Right kidney (tissue), 9 donors: ENCODE measurements at places on chromosomes 11 and 22.

GRCh38 chr22:42068291-42068690 lies 2.3 kb downstream of the NAGA start:
- DNase-seq = no peak

DNA sequence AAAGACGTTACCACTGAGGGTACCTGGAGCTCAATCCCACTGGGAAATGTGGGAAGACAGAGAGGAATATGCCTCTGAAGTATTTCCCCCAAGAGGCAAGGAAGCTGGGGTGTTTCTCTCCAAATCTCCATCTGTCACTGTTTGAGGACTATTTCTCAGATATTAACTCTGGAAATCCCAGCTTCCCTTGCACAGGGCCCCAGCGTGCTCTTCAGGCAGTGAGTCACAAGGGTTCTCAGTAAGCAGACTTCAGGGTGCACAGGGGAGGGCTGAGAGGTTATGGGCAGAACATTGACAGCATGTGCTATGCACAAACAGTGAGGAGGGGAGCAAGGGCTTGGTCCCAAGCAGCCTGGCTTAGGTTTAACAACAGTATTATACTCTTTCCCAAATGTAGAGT lies 60.9 kb upstream of the EED start:
- DNase-seq = no peak

DNA sequence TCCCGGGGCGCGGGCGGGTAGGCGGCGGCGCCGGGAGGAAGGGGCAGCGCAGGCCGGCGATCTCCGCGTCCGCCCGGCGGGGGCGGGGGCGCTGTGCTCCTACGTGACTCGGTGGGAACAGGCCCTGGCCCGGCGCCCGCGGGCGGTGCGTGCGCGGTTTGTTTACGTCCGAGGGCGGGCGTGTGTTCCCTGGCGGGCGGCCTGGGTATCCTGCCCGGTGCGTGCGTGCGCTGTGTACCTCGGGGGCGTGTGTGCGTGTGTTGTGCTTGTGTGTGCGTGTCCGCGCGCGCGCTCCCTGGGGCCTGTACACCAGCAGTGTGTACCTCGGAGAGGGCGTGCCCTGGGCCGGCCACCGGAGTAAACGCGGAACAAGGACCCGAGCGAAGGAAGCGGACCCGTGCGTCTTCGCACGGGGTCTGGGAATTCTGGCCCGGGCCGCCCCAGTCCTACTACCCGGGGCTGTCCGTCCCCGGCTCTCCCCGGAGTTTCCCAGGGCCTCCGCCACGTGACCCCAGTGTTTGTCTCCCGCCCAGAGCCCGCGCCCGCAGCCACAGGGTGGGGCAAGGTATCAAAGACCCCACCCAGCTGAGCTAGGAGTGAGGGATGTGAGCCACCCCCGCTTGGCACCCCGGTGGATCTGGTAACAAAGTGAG lies 769 bp downstream of the MAFF start:
- DNase-seq = peak; percentile 80

- no peak for DNase-seq
Measured at GRCh38 chr11:86693518-86693917, 21.1 kb upstream of the ME3 start.

- peak; percentile 75 for DNase-seq
Measured at GRCh38 chr11:116499396-116500003, 273.3 kb downstream of the BUD13 start.

DNA sequence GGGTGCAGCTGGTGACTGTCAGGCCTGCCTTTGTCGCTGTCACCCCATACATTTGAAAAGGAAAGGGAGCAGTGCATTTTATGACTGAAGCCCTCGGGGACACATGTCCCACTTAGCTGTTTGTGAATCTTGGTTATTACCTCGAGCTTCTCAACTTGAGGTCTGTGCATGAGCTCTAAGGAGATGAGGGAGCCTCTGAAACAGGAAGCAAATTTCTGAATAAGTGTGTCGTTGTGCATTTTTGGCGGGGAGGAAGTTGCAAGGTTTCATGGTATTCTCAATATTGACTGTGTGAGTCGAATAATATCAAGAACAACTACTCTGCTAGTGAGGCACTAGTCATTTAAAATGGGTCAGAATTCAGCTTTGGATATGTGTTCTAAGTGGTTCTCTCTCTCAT lies 149.7 kb upstream of the PLET1 start:
- DNase-seq = no peak

DNA sequence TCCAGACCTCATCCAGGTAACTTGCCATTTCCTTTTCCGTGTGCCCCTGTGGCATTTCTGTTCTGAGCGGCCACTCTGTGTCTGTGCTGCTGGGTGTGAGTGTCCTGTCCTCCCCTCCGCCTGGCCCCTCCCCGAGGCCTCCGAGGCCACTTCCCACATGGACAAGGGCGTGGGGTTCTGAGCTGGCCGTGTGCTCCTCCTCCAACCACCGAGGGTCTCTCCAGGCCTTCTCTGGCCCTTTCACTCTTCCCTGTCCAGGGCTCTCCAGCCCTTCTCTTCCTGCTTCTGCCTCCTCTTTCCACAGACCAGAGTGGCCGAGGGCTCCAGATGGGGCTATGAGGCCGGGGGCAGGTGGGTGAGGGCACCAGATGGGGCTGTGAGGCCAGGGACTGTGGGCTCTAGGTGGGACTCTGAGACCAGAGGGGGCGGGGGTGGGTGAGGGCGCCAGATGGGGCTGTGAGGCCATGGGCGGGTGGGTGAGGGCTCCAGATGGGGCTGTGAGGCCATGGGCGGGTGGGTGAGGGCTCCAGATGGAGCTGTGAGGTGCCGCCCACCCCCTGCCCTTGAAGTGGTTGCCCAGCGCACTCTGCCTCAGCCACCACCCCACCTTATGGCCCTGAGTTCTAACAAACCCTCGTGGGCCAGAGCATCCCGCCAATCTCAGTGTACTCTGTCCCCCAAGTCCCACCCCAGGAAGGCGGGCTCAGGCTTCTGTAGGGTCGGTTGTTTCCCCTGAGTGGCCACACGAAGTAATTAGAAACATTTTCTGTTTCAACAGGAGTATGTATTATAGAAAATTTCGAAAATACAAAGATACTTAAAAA lies 24.1 kb downstream of the PTDSS2 start:
- DNase-seq = no peak

GRCh38 chr22:30780026-30780425 lies 85.4 kb downstream of the OSBP2 start:
- DNase-seq = no peak

DNA sequence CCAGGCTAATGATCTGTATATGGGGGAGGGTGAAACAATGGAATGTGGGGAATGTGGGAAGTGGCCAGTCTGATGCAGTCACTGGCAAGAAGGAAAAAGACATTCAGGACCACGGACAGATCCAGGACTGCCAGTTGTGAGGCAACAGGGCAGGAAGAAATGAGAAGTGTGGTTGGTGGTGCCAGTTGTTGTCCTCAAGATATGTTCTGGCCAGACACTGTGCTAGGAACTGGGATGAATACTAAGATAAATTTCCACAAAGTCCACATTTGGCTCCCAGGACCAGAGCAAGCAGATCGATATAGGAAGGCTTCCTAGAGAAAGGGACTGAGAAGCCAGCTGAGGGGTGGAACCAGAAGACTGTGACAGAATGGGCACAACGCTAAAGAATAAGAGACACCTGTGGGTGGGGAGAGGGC lies 6.8 kb upstream of the TPBGL start:
- peak; percentile 41 for DNase-seq

DNA sequence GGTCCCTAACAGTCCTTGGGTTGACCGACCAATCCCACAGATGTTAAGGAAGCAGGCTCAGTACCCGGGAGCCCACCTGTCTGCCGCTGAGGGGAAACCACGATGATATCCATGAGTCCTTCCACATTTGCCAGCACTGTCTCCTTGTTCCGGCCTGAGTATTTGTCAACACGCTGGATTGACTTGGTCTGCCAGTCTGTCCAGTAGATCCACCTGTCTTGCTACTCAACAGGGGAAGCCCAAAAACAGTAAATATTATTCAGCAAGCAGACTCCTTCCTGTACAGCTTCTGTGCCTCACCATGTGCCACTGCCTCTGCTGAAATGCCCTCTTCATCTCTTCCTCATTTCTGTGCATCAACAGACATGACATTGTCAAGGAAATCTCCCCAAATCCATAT lies 22.8 kb upstream of the CKAP5 start:
- no peak for DNase-seq

DNA sequence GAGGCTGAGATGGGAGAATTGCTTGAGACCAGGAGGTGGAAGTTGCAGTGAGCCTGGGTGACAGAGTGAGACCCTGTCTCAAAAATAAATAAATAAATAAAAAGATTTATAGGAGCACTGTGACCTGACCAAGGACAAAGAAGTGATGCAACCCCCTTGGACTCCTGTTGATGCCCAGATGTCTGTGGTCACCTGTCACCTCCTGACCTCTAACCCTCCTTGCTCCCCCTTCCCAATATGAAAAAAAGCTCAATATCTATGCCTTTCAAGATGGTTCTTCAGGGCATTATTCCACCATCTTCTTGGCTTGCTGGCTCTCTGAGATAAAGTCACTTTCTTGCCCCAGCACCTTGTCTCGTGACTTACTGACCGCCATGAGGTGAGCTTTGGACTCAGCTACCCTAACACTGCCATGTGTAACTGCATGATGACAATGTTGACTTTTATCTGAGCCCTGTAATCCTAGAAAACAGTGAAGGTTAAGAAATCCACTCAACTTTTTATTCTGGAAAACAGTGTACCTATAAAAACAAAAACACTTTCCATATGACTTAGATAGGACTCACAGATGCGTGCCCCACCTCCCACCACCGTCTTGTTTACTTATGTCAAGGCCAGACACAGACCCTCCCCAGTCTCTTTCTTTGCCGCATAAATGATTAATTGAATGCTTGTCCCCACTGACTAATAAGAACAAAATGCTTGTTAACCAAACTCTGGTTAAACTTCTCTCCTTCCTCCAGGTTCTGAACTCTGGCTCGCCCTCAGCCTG lies 360.5 kb downstream of the BUD13 start:
- no peak for DNase-seq

DNA sequence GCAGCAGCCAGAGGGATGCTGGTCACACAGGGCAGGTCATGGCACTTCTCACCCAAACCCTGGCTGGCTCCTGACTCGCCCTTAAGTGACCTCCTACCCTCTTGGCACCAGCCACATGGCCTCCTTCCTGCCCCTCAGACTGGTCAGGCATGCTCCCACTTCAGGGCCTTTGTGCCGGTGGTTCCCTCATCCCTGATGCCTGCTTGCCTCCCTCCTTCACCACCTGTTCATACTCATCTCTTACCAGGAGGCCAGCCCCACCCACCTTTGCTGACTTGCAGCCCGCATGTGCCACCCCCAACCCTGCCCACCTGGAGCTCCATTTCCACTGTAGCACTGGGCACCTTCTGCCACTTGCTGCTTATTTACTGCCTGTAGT lies 20.1 kb downstream of the GNAZ start:
- DNase-seq = no peak

DNA sequence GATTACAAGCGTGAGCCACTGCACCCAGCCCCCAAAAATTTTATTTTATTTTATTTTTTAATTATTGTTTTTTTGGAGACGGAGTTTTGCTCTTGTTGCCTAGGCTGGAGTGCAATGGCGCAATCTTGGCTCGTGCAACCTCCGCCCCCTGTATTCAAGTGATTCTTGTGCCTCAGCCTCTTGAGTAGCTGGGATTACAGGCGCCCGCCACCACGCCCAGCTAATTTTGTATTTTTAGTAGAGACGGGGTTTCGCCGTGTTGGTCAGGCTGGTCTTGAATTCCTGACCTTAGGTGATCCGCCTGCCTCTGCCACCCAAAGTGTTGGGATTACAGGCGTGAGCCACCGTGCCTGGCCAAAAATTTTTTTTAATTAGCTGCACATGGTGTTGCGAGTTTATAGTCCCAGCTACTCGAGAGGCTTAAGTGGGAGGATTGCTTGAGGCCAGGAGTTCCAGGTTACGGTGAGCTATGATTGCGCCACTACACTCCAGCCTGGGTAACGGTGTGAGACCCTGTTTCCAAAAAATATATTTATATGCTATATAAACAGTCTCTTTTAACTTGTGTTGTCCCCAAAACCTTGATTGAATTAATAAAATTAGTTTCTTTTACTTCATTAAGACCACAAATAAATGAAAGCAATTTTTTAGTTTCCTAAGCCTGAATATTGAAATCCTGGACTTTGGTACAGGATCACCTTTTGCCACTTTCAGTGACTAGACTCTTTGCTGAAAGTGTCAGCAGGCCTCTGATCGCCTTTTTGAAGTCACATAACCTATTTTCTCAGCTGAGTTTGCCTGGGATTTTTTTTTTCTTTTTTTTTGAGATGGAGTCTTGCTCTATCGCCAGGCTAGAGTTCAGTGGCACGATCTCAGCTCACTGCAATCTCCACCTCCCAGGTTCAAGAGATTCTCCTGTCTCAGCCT lies 16.2 kb downstream of the ATG13 start:
- no peak for DNase-seq

DNA sequence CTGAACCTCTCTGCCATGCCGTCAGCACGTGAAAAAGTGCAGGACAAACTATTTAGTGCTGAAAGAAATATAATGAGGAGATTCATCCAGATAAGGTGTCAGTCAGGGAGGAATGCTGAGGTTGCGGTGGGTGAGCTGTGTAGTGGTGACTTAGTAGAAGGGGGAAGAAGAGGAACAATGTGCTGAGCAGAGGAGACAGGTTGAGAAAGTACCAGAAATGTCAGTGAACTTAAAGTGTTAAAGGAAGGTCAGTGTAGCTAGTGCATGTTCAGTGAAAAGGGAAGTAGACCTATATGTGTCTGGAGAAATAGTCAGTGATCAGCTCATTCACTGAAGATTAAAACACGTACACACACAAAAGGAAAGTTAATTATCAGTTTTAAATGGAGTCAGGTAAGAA lies 237.6 kb upstream of the CCDC179 start:
- DNase-seq = no peak

GRCh38 chr22:33867118-33867866 lies 53.0 kb downstream of the LARGE1 start:
- no peak for DNase-seq

DNA sequence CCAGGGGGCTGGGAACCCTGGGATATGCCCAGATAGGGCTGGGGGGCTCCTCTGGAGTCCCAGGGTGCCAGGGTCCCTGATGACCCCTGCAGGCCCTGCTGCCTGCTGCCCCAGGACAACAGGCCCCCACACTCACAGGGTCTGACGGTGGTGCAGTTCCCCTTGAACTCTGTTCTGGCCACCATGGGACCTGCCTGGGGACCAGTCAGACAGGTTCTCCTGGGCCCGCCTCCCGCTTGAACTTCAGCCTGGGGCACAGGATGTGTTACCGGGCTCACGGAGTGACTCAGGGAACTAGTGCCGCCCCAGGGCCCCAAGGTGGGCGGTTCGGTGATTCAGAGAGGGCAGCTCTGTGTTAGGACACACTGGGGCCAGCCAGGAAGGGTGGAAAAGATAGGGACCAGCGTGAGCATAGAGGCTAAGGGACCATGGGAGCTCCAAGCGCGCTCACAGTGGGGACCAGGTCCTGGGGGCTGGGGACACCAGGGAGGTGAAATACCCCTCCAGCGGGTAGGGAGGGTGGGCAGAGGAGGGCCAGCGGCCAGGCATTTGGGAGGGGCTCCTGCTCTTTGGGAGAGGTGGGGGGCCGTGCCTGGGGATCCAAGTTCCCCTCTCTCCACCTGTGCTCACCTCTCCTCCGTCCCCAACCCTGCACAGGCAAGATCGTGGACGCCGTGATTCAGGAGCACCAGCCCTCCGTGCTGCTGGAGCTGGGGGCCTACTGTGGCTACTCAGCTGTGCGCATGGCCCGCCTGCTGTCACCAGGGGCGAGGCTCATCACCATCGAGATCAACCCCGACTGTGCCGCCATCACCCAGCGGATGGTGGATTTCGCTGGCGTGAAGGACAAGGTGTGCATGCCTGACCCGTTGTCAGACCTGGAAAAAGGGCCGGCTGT lies 21.5 kb upstream of the TXNRD2 start:
- no peak for DNase-seq

- no peak for DNase-seq
Measured at GRCh38 chr11:134244593-134244992, 8.6 kb downstream of the THYN1 start.

- no peak for DNase-seq
Measured at GRCh38 chr11:78046486-78046854, 17.2 kb upstream of the THRSP start.
